LoVo (cell line): ENCODE measurements at places on chromosomes 12 and 14.

- peak; percentile 81 for DNase-seq
These were observed 894 bp downstream of the KRT8 start for GRCh38 chr12:52903855-52904508.

GRCh38 chr14:53670701-53671100, 285.9 kb downstream of the BMP4 start:
- peak; percentile 25 for DNase-seq

- no peak for DNase-seq
These were observed 199.0 kb upstream of the ATP2B1 start for GRCh38 chr12:89907659-89908058.

GRCh38 chr12:128911861-128912260, 58.6 kb downstream of the GLT1D1 start:
- DNase-seq, result no peak

DNA sequence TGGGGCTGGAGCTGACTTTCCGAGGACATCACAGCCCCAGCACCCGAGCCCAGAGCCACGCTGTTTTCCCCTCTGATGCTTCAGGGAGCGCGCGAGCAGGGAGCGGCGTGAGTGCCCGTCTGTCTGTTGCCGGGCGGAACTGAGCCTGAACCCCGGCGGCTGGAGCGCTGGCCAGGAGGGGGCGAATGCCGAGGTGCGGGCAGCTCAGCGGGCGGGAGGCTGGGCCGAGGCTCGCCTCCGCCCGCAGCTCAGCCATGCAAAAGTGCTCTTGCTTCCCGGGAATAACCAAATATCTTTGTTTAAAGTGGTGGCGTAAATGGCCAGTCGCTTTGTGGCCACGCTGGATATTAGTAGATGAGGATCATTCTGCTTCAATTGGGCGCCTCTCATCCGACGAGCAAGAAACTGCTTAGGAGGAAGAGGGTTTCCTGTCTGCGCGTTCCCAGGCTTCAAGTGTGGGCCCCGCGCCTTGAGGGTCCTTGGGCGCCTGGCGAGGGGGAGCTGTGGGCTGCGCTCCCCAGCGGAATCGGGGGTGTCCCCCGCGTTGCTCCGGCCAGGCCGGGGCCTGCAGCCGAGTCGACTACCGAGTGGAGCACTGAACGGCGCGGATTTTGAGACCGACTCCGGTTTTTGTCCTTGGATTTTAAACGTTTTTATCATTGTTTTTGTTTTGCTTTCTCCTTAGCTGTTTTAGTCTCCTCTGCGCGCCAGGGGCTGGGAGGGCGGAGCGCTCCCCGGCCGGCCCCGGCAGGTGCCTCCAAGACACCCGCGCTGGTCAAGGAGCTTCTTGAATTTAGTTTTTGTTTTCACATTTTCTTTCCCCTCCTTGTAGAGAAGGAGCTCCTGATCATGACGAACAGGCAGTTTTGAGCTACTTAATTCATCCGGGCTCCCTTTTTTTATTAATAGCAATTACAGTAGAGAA, 831 bp upstream of the NKX2-1 start:
- DNase-seq, result peak; percentile 72

GRCh38 chr12:71671816-71672215, 7.7 kb downstream of the THAP2 start:
- DNase-seq, result no peak

GRCh38 chr14:99717682-99718013, 33.5 kb downstream of the CYP46A1 start:
- no peak for DNase-seq
